Body of pancreas (tissue), 4 donors: ENCODE measurements at places on chromosomes 2 and 18. TPM values are rescaled to one million over a fixed set of nuclear protein-coding genes. Genes with fewer than 3 reads are reported as not detected.

DNA sequence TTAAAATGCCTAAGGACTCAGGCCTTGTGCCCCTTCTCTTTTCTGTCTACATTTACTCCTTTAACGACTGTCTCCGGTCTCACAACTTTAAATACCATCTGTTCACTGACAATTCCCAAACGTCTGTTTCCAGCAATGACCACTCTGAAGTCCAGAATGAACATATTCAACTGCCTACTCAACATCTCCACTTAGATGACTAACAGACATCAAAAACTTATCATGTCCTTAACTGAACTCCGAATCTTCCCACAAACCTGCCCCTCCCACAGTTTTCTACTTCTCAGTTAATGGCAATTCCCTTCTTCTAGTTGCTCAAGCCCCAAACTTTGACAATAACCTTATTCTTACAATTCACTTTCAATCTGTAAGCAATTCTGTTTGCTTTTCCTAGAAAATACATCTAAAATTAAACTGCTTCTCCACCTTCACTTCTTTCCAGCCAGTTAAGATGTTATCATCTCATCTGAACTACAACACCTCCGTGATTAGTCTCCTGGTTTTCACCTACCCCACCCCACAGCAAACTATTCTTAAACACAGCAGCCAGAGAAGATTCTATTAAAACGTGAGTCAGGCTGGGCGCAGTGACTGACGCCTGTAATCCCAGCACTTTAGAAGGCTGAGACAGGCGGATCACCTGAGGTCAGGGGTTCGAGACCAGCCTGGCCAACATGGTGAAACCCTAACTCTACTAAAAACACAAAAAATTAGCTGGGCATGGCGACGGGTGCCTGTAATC, 2.8 kb downstream of the C1D start:
- no peaks in the 10 kb centered on the region for H3K36me3 ChIP-seq
- no peak overlapping the region for H3K27ac ChIP-seq
- no peaks in the 10 kb centered on the region for H3K27me3 ChIP-seq
- H3K4me3 ChIP-seq, result no peak overlapping the region
- H3K4me1 ChIP-seq, result peaks cover 30% of the 10 kb centered on the region
- no peak for DNase-seq

DNA sequence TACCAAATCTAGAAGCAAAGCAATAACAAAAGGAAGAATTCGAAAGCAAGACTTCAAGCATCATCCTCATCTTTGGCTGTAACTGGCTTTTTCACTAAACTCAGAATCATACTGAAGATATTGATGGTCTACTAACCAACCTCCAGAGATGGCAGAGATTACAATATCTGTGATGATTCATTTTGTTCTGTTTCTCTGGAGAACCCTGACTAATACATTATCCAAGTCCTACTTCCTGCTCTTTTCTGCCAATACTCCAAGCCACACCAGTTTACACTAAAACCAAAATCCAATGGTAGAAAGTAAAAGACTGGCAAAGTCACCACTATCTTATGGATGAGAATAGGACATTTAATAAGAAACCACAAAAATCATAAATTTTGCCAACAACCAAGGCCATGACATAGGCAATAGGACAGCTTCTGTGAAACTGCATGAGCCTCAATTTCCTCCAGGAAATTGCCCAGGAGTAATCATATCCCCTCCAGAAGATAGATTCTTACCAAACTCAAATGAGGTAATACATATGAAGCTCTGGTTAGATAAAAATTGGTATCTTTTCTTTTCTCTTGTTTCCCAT, 159.8 kb downstream of the METTL4 start:
- no peaks in the 10 kb centered on the region for H3K4me1 ChIP-seq
- no peak overlapping the region for H3K27ac ChIP-seq
- H3K4me3 ChIP-seq, result no peak overlapping the region
- no peaks in the 10 kb centered on the region for H3K36me3 ChIP-seq

DNA sequence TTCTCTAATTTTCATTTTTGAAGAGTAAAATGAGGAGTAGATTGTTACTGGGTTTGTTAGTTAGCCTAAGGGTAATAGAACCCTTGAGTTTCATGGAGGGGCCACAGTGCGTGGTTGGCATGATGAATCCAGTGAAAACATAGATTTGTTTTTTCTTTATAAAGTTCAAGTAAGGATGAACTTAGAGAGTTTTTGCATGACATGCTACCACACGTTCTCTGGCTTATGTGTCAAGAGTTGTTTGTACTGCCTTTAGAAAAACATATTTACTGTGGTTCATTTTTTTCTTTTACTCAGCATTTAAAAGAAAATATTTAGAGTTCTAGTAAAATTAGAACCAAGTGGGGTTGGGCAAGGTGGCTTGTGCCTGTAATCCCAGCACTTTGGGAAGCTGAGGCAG, 21.8 kb downstream of the RBM44 start:
- no peak for DNase-seq
- H3K4me1 ChIP-seq, result no peaks in the 10 kb centered on the region

DNA sequence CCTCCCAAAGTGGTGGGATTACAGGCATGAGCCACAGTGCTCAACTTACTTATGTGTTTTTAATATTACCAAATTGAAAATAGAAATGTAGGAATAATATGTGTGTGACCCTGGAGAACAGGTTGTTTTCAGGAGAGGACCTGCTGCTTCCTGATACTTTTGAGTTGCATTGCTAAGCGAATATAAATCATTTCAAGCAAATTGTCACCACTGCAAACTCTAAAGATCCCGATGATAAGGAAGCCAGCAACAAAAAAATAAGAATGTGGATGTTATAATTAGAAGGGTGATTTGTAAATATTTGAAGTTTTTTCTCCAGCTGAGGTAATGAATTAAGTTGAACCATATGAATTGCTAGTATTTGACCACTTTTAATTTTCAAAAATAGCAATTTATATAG, 40.9 kb downstream of the ARHGEF33 start:
- DNase-seq, result no peak
- H3K4me1 ChIP-seq, result no peaks in the 10 kb centered on the region
- H3K4me3 ChIP-seq, result no peak overlapping the region
- H3K27ac ChIP-seq, result no peak overlapping the region
- H3K36me3 ChIP-seq, result no peaks in the 10 kb centered on the region

GRCh38 chr2:239181074-239181902, 219.5 kb downstream of the HDAC4 start:
- H3K4me3 ChIP-seq, result no peak overlapping the region
- H3K36me3 ChIP-seq, result no peaks in the 10 kb centered on the region
- no peaks in the 10 kb centered on the region for H3K27me3 ChIP-seq

Gene L3MBTL4
- 11.2 TPM for total RNA-seq

Gene TTN
- total RNA-seq, result 94.6 TPM

GRCh38 chr2:12164689-12165088, 418.3 kb downstream of the LPIN1 start:
- H3K27me3 ChIP-seq, result no peaks in the 10 kb centered on the region
- no peak overlapping the region for H3K27ac ChIP-seq
- no peak overlapping the region for H3K4me3 ChIP-seq
- H3K36me3 ChIP-seq, result no peaks in the 10 kb centered on the region
- no peak for DNase-seq
- no peaks in the 10 kb centered on the region for H3K4me1 ChIP-seq

Gene ANKRD30BL
- not detected for total RNA-seq
